ENCODE measurements at places on chromosomes 11 and 22.
A peak's percentile ranks its signal among the peaks of the same experiment; 100 is the strongest.

- DNase-seq = no peak
Observed at GRCh38 chr11:83042964-83043711, 28.6 kb downstream of the RAB30 start.

DNA sequence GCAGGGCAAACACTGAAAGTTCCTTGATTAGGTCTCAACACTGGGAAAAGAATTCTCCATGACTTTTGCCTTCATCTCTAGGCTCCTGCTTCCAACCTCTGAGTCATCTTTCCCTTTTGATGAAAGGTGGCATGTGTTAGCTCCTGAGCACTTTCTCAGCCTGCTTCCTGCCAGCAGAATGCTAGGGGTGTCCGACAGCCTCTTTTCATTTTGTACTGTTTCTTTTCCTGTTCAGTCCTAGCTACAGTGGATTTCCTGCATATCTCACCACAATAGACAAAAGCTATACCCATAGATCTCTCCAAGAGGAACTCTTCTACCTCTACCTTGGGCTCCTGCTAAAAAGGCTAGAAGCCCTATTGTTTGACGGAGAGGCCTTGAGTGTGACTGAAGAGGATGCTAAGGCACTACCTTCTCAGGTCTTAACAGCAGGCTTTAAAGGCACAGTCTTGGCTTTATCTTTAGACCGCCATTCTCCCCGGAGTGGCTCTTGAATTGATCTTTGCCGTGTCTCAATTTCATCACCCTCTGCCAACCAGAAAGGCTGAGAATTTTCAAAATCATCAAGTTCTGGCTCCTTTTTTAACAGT lies 145.5 kb downstream of the RBFOX2 start:
- DNase-seq = no peak

DNA sequence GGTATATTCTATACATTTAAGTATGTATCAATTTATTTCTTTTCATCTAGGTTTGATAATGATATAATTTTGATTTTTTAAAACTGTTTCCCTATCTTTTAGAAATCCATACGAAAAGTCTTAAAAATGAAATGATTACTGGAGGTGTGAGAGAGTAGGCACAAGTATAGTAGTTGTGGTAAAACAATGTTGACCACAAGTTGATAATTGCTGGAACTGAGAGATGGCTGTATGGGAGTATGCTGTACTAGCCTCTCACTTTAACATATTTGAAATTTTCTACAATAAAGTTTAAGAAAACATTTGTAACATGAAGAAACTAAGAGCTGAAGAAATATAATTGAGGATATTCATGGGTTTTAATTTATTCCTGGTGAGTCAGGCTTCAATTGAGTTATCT lies 30.0 kb downstream of the FSHB start:
- DNase-seq = no peak

GRCh38 chr11:64745521-64746328 lies 1.8 kb upstream of the RASGRP2 start:
- DNase-seq = peak; percentile 49

DNA sequence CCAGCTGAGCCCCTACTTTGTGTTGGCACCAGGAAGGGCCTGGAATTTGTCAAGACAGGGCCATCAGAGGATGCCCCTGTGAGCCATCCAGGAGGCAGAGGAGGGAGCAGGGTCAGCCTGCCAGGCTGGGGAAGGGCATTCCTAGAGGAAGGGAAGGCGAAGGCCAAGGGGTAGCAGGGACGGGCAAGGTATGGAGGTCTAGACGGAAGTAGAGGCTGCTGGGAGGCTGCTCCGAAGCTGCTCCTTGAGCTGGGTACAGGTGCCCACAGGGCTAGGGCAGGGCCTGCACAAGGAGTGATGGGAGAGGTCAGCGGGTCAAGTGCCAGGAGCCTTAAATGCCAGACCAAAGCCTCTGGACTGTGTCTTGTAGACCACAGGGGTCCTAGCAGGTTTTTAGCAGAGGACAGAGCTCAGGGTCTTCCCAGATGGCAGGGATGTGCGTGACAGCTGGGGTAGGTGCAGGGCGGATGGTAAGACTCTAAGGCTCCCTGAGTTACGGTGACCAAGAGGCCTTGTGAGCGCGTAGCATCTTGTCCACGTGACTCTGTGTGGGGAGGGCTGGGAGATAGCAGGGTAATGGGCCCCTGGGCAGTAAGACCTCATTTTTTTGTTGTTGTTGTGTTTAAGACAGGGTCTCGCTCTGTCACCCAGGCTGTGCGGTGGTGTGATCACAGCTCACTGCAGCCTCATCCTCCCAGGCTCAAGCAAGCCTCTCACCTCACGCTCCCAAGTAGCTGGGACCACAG lies 31.7 kb upstream of the CSNK1E start:
- DNase-seq = no peak

- no peak for DNase-seq
Observed at GRCh38 chr11:112540261-112540660, 279.6 kb upstream of the PLET1 start.

DNA sequence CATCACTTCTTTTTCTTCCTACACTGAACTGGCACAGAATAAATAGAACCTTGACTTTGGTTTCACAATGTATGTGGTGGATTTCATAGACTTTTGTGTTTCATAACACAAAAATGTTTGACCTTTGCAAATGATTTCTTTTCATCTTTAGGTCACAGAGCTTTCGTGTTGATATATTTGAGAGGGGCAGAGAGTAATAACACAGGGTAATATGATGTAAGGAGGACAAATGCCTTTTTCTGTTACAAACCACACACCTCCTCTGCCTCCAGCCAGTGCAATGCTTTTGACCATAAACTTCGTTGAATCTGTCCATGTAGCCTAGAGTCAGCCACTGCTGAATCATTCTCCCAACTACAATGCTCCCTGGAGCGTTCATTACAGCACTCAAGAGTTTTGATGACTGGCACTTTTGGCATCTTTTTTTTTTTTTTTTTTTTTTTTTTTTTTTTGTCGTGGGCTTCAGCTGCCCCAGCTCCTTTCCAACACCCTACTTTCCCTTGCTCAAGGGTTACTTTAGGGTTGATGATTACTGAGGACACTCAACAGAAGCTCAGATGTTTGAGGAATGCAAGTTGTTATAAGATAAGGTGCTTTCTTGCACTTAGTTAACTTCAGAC lies 11.4 kb upstream of the CAT start:
- no peak for DNase-seq

- DNase-seq = no peak
Observed at GRCh38 chr22:31940506-31940905, 3.8 kb upstream of the YWHAH start.

- DNase-seq = no peak
Observed at GRCh38 chr11:31870609-31871309, 59.6 kb upstream of the PAX6 start.

DNA sequence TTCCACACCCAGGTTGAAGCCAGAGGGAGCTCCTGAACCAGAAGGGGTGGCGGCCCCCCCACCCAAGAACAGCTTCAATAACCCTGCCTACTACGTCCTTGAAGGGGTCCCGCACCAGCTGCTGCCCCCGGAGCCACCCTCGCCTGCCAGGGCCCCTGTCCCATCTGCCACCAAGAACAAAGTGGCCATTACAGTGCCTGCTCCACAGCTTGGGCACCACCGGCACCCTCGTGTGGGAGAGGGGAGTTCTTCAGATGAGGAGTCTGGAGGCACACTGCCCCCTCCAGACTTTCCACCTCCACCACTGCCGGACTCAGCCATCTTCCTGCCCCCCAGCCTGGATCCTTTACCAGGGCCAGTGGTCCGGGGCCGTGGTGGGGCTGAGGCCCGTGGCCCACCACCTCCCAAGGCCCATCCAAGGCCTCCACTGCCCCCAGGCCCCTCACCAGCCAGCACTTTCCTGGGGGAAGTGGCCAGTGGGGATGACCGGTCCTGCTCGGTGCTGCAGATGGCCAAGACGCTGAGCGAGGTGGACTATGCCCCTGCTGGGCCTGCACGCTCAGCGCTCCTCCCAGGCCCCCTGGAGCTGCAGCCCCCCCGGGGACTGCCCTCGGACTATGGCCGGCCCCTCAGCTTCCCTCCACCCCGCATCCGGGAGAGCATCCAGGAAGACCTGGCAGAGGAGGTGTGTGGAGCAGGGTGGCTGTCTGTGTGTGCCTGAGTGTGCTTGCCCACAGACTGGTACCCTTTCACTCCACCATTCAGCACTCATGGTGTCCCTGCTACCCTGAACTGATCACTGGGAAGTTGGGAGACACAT lies 6.7 kb downstream of the PHOX2A start:
- no peak for DNase-seq

DNA sequence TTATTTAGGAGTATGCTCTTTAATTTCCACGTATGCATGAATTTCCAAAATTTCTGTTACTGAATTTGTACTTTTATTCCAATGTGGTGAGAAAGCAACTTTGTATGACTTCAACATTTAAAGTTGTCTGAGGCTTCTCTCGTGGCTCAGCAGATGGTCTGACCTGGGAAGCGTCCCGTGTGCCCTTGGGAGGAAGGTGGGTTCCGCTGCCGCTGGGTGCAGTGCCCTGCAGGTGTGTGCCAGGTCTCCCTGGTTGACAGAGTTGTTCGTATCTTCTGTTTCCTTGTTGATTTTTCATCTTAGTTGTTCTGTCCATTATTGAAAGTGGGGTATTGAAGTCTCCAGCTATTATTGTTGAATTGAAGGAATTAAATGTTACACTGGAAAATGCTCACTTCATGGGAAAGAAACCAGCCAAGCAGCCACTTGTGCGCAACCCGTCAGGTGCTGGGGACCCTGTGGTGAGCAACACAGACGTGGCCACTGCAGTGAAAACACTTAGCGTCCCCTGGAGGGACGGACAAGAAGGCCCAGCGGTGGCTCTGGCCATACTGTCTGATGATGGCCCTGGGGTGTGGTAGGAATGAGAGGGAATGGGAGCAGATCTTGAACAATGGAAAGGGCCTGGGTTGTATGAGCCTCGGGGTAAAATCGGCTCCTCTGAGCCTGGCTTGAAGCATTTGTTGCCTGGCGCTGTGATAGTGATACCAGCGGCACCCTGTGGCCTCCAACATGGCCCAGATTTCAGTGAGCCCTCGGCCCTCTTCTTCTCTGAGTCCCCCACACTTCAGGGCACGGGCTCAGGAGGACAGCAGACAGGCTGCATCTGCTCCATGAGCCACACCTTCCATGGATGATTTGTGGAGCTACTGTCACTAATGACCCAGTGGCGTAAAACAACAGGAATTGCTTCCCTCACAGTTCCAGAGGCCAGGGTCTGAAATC lies 31.5 kb upstream of the KRTAP5-7 start:
- no peak for DNase-seq

DNA sequence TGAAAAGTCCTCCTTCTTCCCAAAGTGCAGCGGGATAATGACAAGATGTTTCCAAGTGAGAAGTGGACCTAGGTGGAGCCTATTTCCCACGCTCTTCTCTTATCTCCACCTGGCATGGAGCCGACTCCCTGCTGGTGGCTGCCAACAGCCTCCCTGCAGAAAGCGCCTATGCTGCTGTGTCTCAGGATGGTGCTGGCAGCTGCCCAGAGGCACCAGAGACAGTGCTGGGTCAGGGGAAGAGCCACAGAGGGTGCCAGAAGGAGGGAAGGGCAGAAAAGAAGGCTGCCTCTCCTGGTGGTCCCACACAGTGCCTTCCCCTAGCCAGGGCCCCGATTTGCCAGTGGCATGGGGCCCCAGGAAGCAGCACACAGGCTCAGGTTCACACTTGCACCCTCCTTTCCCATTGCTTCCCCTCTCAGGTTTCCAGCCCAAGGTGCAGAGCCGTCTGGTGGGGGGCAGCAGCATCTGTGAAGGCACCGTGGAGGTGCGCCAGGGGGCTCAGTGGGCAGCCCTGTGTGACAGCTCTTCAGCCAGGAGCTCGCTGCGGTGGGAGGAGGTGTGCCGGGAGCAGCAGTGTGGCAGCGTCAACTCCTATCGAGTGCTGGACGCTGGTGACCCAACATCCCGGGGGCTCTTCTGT lies 19.0 kb downstream of the CD5 start:
- DNase-seq = no peak

GRCh38 chr11:110798201-110798900 lies 86.1 kb upstream of the ARHGAP20 start:
- DNase-seq = no peak

DNA sequence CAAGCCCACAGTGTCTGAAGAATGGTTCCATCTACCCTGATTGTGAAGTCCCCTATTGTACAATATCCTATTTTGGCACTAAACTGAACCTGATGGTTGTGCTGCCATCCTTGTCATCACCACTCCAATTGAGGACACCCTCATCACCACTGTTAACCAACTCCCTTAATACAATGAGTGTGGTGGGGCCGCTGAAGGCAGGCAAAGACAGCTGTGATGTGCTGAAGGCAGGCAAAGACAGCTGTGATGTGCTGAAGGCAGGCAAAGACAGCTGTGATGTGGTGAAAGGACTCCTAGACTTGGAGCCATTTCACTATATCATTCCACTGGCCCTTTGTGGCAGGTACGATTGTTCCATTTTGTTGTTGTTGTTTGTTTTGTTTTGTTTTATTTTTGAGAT lies 481.6 kb downstream of the SOX6 start:
- DNase-seq = no peak

GRCh38 chr22:31566484-31566883 lies 70.1 kb downstream of the SFI1 start:
- no peak for DNase-seq

DNA sequence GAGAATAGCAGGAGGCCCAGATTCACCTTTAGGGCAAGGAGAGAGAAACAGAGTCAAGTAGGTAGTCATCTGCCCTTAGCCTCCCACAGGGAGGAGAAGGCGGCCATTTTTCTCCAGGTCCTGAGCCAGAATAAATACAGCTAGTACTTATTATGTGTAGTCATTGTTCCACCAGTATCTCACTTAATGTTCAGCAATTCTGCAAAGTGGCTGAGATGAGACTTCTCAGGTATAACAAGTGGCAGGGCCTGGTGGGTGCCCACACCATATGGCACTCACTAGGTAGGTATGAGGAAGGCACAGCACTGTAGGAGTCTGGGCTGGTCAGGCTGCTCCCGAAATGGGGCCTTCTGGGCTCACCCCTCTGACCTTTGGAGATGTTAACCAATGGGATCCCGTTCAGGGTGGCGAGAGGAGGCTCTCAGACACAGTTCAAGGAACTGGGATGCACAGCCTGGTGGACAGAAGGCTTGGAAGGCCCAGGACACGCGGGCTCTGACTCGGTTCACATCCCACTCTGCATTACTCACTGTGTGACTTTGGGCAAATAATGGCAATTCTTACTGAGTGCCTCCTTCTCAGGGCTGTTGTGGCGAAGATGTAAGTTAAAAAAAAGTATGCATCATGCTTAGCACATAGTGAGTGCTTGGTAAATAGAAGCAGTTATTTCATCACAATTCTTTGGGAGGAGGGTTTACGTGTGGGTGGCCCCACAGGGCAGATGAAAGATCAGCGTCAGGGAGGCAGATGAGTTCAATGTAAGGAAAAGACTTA lies 25.1 kb downstream of the RTN4RL2 start:
- DNase-seq = no peak

DNA sequence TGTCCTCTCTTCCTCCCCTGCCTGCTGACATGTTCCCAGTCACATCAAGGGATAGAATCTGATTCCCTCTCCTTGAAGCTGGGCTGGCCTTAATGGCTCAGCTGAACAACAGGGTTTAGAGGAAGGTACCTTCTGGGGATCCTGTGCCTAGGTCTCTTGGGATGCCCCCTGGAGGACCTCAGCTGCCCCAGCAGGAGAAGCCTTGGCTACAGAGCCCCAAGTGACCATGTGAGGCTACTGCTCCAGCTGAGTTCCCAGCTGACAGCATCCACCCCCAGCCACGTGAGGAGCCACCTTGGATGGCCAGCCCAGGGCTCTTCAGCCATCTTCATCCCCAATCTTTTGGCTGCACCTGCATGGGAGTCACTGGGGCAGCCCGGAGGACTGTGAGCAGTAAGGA lies 1499.3 kb downstream of the TBC1D22A start:
- DNase-seq = no peak

- DNase-seq = no peak
Observed at GRCh38 chr11:2301631-2302305, at the start of the genes C11orf21 and TSPAN32. C11orf21 (minus strand) TSS chr11:2301918; CDS start chr11:2301808, 110 bp downstream. TSPAN32 (plus strand) TSS chr11:2302013; CDS start chr11:2302150, 137 bp downstream.

GRCh38 chr11:31236143-31236542 lies 133.4 kb downstream of the DCDC1 start:
- DNase-seq = no peak

- DNase-seq = no peak
Observed at GRCh38 chr11:129249351-129249750, 57.2 kb upstream of the ARHGAP32 start.
